ENCODE measurements at places on chromosomes 11 and 22.

DNA sequence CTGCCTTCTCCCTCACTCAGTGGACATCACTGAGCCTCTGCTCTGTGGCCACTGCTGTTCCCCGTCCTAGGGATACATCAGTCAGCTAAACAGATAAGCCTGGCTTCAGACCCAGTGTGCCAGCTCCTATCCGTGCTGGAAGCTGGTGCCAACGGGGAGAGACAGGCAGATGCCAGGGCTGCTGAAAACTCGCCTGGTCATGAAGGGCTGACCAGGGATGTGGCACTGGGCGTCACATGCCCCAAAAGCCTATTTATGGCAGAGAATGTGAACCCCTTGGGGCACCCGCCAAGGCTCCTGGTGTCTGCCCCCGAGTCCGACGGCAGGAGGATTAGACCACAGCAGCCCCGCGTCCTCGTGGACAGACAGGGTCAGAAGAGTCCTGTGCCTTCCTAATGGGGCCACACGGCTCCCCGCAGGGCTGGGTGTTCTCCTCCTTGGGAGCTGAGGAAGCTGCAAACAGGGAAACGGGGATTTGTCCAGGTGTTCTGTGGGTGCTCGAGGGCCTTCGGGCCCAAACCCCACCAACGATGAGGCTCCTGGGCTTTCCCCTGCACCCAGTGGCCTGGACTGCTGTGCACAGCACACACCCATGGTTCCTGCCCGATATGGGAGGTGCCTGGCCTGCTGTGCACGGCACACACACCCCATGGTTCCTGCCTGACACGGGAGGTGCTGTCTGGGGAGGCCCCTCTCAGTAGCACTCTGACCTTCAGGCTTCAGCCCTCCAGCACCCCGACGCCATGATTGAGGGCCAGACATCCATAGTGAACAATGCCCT lies 19.9 kb downstream of the ANO1 start:
- no peak for DNase-seq

GRCh38 chr11:99920956-99921355 lies 766.1 kb upstream of the ARHGAP42 start:
- no peak for DNase-seq

DNA sequence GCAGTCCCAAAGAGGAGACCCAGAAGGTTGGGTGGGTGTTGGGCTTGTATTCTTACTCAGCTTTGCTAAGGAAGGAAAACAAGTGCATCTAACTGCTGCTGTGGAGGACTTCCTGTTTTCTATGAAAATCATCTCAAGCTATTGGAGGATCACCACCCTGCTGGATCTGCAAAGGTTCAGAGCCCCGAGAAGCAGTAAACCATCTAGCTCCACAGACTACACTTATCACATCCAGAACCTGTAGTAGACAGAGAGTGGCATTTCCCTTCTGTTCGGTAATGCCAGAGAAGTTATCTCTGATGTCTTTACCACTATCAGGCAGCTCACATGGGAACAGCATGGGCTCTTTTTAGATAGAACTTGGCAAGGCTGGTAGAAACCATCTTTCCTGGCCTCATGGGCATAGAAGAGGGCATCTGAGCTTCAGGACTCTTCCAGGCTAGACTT lies 21.7 kb downstream of the KCNJ1 start:
- no peak for DNase-seq

- DNase-seq: no peak
These were observed 229.0 kb downstream of the TMEM135 start for GRCh38 chr11:87266751-87267150.

DNA sequence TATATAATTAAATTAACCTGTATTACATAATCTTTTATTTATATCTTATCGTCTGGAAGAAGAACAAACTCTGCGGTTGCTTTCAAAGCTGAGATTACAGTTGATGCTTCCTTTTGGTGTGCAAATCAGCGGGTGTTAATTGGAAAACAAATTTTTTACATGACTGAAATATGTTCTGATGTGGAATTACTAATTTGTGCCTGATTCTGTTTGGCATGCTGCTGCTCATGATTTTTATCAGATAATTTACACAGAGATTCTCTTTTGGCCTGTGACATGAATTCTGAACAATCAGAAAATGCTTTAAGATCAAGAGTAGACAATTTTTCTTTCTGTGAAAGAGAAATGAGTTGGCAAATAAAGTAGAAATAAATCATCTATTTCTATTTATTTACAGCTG lies 510.8 kb downstream of the NELL1 start:
- DNase-seq: no peak

DNA sequence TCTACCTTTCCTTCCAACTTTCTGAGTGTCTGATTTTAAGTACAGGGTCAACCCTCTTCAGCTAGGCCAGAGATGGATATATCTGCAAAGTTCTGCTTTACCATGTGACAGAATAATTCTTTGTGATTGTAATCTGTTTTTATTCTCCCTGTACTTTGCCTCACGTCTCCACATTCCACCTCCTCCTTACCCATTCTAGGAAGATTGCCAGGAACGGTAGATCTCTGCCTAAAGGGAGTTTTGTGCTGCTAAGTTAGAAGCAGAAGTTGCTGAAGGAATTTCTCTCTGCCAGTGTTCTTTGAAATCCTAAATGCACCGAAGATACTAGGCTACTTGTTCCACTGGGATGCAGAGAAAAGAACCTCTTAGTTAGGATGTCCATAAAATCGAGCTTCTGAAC lies 20.7 kb upstream of the FAM181B start:
- DNase-seq: no peak

- no peak for DNase-seq
These were observed 1.1 kb upstream of the PLXNB2 start for GRCh38 chr22:50308597-50308935.

GRCh38 chr11:24683583-24683982 lies 186.7 kb downstream of the LUZP2 start:
- no peak for DNase-seq

DNA sequence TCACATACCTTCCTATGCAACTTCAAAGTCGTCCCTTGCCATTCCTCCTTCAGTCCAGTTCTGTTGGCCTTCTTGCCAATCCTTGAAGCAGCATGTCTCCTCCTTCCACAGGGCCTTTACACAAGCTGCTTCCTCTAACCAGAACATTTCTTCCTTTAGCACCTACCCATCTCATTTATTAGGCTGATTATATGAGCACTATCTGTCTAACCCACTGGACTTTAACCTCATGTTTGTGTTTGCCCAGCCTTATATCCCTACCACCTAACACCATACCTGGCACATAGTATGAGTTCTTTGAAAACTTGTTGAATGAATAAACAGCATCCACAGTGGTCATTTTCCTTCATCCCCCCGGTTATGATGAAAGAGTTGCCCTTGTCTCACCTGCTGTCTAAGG lies 154.4 kb downstream of the WNT11 start:
- no peak for DNase-seq
